ENCODE measurements at places on chromosomes 12 and 14.

DNA sequence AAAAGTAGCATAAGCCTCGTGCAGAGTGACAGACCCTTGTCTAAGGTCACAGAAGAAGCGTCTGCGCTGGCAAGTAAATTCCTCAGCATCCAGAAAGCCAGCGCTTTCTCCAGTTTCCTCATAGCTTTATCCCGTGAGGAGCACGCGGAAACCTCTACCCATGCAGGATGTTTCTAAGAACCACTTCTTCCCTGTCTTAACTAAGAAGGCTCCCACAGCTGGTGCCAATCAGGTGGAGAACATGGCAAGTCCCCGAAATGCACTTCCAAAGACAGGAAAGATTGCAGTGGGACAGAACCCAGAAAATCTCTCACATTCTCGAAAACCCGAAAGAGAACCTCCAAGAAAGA, 968 bp upstream of the ARID4A start:
- DNase-seq: no peak

DNA sequence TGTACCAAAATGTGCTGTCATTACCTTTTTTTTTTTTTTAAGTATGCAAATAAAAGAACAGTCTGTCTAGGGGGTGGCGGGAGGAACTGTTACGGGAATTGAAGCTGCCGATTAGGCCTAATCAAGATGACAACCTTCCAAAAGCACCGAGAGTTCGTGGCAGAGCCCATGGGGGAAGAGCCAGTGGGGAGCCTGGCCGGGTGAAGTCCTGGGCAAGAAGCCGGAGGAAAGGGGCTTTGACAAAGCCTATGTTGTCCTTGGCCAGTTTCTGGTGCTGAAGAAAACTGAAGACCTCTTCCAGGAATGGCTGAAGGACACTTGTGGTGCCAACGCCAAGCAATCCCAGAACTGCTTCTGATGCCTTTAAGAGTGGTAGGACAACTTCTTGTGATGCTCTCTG, 42.6 kb downstream of the ACTN1 start:
- DNase-seq: no peak

DNA sequence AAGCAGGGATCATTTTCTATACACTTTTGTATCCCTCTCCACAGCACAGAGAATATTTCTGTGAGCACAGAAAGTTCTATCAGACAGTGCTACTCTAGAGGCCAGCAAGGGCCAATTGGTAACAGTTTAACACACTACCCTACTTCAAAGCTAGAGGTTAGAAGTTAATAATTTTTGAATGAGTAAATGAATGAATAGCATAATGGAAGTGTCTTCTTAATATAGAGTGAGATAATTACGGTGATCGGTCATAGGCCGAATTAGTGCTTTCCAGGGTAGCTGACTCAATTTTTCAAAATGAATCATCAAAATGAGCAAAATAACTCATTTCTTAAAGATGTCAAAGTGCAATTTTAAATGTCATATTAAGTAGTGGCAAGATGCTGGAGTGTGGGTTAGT, 67.0 kb upstream of the CCDC198 start:
- no peak for DNase-seq

- DNase-seq: peak; percentile 33
Measured at GRCh38 chr12:57242691-57243454, 8.1 kb downstream of the STAC3 start.

DNA sequence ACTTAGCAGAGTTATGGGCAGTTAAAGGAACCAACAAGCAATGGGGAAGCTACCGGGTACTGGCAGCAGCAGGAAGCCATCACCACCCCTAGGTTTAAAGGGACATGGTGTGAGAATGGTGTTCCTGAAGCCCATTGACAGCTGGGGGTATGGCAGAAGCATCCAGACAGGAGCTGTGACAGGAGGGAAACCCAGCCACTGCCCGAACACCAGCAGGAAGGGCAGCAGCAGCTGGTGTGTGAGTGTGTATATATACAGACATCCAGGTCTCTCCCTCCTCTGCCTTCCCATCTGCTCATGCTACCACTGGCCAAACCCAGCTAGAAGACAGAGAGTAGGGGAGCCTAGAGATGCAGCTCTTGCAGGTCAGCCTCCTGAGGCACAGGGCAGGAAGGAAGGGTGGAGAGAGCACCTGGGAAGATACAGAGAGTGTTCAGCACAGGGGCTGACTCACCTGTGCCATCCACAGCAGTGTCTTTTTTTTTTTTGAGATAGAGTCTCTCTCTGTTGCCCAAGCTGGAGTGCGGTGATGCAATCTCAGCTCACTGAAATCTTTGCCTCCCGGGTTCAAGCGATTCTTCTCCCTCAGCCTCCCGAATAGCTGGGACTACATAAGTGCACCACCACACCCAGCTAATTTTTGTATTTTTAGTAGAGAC, 9.2 kb upstream of the ADCK1 start:
- DNase-seq: no peak

GRCh38 chr14:39029789-39030188, 73.2 kb downstream of the SEC23A start:
- no peak for DNase-seq

DNA sequence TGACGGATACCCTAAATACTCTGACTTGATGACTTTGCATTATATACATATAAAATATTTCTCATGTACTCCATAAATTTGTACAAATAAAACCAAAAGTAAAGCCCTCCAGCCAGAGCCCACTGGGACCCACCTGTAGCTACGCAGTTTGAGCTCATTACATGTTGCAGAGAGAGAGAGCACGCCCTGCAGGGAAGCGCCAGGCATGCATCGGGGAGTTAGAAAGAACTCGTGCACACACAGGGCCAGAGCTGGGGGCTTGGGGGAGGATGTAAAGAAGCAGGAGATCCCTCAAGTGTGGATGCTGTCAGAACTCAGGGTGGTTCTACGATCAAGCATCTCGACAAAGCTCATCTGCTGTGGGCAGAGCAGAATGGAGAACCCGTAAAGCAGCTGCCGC, 178.5 kb upstream of the RTL1 start:
- no peak for DNase-seq

DNA sequence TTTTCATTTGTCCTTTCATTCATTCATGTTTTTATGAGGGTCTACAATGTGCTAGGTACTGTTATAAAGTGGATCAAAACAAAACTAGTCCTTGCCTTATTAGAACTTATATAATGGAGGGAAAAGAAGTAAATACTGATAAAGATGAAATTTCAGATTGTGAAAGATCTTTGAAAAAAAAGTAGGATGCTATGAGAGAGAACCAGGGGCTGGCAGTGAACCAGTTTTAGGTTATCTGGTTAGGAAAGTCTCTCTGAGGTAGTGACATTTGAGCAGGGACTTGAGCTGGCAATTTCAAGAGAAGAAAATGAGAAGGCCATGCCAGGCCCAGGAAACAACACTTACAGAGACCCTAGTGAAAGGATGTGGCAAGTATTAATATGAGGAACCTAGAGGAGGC, 57.3 kb upstream of the E2F7 start:
- no peak for DNase-seq

DNA sequence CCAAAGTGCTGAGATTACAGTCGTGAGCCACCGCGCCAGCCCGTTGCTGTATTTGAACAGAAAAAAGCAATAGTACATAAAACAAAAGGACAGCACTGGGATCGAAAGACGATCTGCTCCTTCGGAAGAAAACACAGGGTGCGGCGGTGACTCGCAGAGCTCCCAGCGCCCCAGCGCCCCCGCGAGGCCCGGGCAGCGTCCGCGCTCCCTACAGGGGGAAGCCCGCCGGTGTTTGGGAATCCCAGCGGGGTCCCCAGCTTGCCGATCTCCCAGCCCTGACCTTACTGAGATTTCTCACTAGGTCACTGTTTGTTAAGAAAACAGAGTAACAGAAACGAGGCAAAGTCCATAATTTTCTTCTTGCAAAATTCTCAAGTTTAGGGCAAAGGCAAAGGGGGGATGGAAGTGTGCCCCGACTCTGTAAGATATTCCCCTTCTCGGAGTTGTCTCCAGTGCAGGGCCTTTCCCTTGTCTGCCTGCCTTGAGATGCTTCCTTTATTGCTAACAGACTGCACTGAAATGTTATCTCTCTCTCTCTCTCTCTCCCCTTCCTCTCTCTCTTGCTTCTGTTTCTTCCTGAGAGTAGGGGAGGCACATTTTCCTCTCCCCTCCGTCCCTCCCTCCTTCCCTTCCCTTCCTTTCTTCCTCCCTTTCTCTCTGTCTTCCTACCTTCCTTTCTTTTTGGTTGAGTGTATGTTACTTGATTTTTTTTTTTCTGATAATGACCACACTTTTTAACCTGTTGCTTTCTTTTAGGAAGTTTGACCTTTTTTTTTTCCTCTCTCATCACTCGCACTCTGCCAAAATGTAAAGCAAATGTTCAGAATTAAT, 91.9 kb downstream of the TMEM30B start:
- DNase-seq: no peak

GRCh38 chr12:26599096-26599695, 233.8 kb downstream of the ITPR2 start:
- DNase-seq: no peak

- no peak for DNase-seq
Measured at GRCh38 chr14:33451211-33451610, 499.7 kb downstream of the EGLN3 start.

GRCh38 chr12:120100630-120101029, 15.9 kb downstream of the RAB35 start:
- no peak for DNase-seq

GRCh38 chr12:123389560-123390351, 5.8 kb downstream of the KMT5A start:
- DNase-seq: peak; percentile 5

GRCh38 chr14:64844969-64845536, 34.7 kb downstream of the SPTB start:
- no peak for DNase-seq
